Activated CD8-positive, alpha-beta memory T cell treated with anti-CD3 and anti-CD28 coated beads for 1 hour (primary cell): ENCODE measurements at places on chromosomes 7 and 10.

GRCh38 chr10:16727666-16728065 lies 89.6 kb downstream of the RSU1 start:
- no peak for DNase-seq

- DNase-seq = no peak
Observed at GRCh38 chr7:138008588-138009349, 6.9 kb upstream of the CREB3L2 start.

- no peak for DNase-seq
Observed at GRCh38 chr10:2210088-2210487, 472.8 kb upstream of the ADARB2 start.

DNA sequence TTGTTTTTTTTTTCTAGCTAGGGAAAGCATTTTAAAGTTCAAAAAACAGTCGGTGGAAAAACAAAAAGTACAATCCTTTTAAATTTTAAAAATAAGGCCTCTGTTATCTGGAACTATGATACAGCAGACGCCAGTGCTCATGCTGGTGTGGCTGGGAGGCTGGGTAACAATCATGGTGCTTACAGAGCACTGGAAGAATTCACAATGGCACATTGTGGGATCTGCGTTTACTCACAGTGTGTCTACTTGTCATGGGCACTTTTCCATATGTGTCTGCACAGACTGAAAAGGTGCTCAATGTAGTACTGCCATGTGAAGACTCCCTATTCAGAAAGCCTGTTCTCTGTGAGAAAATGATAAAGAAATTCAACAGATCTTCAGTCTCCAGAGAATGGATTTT lies 278.2 kb upstream of the IMMP2L start:
- no peak for DNase-seq

- DNase-seq = no peak
Observed at GRCh38 chr7:87218796-87219544, 562 bp downstream of the TMEM243 start.

GRCh38 chr7:43353902-43354301 lies 229.0 kb upstream of the STK17A start:
- DNase-seq = no peak

DNA sequence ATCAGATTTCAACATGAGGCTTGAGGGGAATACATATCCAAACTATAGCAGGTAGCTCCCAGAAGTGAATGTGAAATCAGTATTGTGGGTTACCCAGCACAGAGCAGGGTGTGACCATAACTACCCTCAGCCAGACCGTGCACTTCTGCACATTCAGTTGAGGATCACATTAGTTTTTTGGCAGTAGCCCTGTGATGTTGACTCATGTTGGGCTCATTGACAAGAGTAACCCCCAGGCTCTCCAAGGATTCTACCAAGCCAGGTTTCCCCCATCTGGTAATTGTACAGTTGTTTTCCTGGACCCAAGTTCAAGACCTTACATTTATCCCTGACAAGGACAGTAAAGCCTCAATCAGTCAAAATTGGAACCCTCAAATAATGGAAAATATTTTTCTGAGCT lies 11.7 kb upstream of the CPA4 start:
- DNase-seq = no peak

DNA sequence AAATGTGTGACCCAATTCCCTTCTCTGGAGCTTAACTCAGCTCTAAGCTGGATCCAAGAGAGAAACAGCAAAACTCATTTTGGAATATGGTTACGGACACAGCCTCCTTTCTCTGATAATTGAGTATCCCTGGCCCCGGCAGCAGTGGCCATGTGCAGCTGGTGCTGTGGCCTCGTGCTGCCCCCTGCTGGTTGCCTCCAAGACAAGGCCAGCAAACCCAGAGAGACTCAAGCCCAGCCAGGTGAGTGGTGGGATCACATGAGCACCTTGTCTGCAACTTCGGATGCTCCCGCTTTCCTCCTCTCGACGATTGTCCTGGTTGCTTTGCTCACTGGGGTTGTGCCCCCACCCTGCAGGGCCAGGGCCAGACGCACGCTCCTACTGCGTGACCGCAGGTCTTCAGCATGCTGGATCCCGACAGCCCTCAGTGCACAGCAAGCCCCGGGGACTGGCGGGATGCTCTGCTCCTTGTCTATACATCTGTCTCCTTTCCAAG lies 19.4 kb downstream of the SFTPD start:
- DNase-seq = peak; percentile 22

- DNase-seq = no peak
Observed at GRCh38 chr7:94511718-94512117, 2.1 kb downstream of the CASD1 start.

DNA sequence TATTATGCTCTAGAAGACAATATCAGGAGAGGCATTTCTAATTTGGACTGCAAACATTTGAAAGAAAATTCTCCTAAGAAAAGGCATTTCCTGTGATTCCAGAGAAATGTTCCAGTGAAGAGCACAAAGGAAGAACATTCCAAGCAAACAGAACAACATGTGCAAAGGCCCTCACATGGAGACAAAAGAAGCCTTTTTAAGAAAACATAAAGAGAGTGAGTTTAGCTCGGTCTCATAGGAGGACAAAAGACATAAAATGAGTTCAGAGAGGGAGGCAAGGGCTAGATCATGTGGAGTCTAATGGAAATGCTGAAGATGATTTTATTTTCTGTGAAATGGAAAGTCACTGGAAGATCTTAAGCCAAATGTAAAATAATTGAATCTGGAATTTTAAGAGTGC lies 269.8 kb upstream of the HGF start:
- no peak for DNase-seq

- no peak for DNase-seq
Observed at GRCh38 chr7:2966466-2967078, 77.1 kb downstream of the CARD11 start.

DNA sequence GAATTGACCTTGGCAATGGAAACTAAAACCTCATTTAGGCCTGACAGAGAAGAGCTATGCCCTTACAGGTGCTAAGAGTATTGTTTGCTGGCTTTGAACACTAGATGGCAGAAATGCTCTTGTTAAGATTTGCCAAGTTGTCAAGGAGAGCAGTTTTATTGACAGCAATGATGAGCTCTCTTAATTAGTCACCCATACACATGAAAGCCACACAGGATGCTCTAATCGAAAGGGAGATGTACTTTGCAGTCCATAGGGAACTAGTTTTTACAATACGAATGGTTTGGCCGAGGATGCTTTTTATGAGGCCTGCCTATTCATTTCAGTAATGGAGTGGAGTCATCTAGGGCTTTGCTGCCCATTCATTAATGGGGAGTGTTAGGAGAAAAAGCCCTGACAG lies 45.4 kb upstream of the MBL2 start:
- no peak for DNase-seq

DNA sequence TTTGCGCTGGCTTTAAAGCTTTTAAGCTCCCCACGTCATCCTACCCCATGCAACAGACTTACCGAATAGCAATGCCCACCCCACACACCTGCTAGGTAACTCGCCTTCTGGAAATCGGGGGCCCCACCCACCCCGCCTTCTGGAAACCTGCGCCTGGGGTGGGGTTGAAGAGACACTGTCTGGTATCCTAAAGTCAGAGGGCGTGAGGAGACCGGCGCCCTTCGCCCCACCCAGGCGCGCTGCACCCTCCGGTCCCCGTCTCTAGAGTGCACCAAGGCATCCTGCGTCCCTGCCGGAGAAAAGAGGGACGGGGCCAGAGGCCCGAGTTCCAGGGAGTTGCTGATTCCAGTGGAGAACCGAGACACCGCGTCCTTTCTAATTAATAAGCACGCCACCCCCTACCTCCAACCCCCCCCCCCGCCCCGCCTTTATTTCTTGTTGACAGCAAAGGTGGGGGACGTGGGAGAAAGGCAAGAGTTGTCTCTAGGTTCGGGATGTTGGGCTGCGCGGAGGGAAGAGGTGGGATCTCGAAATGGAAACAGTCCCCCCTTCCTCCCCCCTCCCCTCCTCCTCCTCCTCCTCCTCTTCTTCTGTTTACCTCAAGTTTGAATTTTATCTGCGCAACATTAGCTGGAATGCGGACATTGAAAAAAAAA lies 220.9 kb upstream of the MKLN1 start:
- peak; percentile 30 for DNase-seq

- no peak for DNase-seq
Observed at GRCh38 chr10:37784678-37785077, 72.7 kb downstream of the ZNF248 start.

DNA sequence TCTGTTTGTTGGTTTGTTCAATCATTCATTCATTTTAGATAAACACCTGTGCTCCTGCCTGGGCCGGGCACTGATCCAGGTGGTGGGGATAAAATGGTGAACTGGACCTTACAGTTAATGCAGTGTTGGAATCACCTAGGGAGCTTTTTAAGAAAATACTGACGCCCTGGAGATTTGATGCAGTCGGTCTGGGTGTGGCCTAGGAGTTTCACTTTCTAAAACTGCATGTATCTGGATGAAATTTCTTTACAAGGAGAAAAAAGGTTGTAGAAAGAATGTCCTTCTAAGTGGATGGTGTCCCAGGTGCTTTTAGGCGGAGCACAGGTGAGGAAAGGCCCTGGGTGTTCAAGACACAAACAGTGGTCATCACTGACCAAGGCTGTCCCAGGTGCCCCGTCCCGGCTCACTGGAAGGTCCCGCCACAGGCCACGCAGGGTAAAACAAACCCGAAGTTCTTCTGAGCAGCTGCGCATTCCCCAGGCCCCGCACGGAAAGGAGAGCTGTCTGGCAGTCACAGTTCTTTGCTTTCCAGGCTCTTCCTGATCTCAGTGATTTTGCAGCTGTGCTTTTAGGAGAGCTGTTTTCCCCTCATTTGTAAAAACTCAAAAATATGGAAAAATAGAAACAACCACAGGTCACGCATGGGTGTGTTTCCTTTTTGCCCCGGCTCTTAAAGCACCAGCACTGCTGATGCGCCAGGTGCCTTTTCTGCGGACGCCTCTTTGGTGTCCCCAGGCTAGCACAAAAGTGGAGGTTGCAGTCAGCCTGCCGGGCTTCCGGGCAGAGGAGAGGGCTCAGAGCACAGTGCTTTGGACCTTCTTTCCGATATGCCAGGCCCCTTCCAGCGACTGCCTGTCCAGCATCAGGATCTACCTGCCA lies 161.9 kb downstream of the GRK5 start:
- DNase-seq = no peak

DNA sequence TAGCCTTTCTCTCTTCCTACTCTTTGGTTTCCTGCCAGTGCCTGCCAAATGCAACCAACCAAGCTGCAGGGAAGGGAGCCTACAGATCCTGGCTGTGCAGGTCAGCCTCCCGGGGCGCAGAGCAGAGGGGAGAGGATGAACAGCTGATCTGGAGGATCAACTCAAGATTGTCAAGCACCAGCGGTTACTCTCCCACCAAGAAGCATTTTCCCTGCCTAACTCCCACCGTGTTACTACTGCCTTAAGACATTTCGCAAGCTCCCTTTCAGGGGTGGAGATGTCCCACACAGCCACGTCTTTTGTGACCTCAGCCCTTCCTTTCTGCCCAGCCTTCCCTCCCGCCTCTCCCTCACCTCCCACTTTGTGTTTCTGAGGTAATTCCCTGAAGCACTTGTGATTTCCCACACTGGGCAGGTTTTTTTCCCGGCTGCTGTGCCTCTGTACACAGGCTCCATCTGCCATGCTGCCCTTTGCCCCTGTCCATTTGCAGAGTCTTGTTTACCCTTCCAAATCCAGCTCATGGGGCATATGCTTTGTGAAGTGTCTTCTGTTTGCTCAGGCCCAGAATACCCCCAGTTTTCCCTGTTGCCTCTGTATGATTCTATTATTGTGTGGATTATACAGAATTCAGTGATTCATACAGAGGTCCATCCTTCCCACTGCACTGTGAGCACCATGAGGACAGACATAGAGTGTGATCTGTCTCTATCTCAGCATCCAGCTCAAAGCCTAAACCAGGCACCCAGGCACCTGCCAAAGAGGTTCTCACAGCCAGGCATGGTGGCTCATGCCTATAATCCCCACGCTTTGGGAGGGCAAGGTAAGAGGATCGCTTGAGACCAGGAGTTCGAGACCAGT lies 40.9 kb upstream of the PAPSS2 start:
- DNase-seq = no peak

DNA sequence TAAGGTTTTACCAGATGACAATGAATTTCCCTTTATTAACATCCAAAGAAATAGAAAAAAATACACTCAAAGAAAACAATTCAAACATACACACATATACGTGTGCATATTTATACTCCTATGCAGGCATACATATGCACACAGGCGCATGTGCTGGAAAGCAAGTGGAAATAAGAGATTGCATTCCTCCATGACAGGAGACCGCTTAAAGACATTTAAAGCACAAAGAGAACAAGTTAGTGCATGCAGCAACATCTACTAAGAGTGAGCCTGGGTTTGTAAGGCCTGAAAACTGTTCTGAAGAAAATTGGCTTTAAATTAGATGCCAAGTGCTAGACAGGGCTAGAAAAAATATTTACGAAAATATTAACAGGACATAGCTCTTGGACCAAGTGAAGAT lies 40.1 kb upstream of the PPP1R17 start:
- no peak for DNase-seq

DNA sequence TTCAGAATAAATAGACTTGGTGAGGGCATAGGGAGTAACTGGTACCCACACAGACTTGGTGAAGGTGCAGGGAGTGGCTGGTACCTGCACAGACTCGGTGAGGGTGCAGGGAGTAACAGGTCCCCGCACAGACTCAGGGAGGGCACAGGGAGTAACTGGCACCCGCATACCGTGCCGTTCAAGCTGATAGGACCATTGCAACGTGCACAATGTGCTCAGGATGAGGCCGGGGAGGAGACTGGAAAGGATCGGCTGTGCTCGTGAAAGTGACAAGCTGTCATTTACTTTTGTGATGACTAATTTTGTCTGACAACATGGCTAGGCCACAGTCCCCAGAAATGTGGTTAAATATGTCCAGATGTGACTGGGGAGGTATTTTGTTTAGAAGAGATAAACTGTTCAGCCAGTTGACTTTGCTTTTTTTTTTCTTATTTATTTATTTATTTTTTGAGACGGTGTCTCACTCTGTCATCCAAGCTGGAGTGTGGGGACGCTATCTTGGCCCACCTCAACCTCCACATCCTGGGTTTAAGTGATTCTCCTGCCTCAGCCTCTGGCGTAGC lies 76.2 kb upstream of the NMT2 start:
- DNase-seq = no peak

GRCh38 chr10:7084280-7085005 lies 326.4 kb downstream of the SFMBT2 start:
- no peak for DNase-seq

GRCh38 chr7:29810297-29810696 lies 4.0 kb downstream of the WIPF3 start:
- DNase-seq = no peak

- DNase-seq = no peak
Observed at GRCh38 chr10:126222736-126223511, 165.4 kb downstream of the ADAM12 start.

DNA sequence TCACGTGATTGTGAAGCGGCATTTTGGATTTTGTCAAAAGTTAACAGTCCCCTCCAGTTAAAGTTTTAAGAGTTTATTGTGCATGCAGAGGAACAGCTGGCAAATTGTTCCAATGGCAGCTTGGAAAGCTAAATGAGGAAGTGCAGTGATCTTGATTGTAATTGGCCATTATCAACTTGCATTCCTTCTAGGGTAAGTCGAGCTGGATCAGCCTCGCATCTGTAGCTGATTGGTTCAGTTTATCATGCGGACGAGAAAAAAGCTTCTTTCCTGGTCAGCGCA lies 566 bp downstream of the ZNF789 start:
- no peak for DNase-seq
